ENCODE measurements at places on chromosomes 5 and 9.

GRCh38 chr5:75363726-75364495 is 26.9 kb downstream of the HMGCR start:
- no peak for DNase-seq

DNA sequence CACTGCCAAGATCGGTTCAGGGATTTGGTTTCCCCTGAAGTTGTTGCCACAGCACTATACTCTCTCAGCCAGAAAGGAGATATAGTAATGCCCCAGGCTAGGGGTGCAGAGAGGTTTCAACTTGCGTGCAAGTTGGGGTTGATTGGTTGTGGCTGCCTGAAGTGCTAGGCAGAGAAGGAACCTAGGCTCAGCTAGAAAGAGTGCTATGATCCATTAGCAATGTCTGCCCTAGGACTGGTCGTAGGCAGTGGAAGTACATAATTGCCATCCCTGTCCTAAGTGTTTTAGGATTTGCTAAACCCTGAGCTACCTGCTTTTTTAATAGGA is 136.6 kb upstream of the SMIM23 start:
- DNase-seq: no peak

DNA sequence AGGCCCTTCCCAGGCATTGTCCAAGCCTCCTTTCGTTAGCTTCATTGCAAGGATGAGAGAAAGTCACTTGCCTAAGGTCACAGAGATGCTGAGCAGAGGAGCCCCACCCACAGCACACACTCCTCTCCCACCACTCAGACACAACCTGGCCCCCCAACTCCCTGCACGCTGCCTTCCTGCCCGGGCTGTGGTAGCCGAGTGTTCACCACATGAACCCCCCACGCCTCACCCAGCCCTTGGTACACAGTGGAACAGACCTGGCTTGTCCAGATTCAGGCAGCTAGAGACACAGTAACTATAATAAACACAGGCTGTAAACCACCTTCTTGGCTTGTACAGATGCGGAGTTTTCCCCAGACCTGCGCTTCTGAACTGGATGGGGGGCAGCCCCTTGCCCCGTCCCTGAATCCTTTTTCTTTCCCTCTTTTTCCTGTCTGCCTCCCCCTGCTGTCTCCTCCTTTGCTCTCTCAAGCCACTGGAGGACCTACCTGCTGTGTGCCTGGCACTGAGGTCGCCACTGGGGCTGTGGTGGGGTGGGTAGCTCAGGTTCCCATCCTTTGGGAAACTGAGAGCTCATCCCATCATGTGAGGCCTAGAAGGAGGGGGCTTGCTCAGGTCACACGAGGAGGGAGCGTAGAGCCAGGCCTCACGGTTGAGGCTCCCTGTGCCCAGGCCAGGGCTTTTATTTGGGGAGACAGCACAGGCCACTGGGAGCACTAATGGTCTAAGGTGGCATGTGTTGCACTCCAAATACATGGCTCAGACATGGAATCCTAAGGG is 55.7 kb upstream of the SYNPO start:
- no peak for DNase-seq

DNA sequence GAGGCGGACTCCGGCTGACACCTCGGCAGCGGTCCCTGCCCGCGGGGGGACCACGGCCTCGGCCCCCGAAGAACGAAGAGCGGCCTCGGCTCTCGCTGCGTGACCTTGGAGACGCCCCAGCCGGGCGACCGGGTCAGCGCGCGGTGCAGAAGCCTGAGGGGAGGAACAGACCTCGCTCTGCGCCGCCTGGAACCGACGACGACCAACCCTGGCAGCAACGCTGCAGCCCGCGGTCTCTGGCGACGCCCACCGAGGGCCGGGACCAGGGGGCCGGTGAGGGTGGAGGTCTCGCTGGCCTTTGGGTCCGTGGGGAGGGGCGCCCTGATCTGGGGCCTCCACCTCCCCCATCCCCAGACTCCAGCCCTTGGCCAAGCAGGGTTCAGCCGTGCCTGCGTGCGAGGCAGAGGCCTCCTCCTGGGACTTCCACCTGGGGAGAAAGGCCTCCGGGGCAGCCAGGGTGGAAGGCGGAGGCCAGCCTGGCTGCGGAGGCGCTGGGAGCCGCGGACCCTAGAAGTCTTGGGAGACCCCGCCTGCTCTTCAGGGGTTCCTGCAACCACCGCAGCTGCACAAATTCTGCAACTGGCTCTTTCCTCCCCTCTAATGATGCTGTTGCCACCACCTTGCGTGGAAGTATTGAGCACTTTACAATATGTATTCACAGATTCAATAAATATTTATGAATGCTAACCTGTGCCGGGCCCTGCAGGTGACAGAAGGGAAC is 44.3 kb upstream of the SLC12A7 start:
- DNase-seq: no peak

- DNase-seq: no peak
Observed at GRCh38 chr5:14068136-14068535, 75.0 kb upstream of the TRIO start.

- no peak for DNase-seq
Observed at GRCh38 chr9:91915524-91916263, 34.3 kb downstream of the ROR2 start.

- no peak for DNase-seq
Observed at GRCh38 chr9:4197548-4197947, 102.3 kb downstream of the GLIS3 start.

DNA sequence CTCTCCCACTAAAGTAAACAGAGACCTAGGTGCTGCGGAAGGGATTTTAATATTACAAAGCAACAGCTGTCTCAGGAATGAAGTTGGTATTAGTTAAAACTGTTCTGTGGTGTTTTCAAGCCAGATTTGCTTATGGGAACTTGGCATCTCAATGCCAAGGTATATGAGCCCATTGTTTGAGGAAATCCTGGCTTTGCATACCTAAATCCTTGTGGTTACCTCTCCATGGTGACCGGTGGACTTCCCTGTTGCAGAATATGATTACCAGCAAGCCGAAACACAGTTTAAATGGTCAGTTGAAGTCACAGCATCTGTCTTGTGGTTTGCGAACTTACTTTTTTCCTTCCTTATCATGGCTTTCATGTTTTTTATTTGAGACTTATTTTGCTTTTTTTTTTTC is 62.3 kb upstream of the TXNDC8 start:
- DNase-seq: no peak

DNA sequence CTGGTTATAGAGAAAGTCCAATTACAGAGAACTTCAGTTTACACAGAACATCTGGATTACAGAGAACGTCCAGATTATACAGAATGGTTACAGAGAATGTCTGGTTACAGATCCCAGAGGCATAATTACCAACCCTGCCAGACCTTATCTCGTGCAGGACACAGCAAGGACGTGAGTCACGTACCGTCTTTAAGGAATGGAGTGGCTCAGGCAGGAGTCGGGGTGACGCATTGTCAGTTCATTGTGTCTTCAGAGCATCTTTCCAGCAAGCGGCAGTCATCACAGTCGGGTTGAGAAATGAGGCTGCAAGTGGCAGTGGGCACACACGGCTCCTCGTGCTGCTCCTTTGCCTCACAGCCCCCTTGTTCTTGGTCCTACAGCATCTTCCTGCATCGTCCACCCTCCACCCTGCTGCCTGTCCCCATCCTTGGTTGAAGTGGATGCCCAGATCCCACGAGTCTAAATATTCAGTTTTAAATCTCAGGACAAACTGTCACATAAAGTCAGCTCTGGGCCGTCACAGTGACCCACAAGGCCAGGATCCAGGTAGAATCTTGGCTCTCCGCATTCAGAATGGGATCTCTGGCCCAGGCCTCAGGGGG is 30.0 kb upstream of the SLC6A19 start:
- DNase-seq: no peak

DNA sequence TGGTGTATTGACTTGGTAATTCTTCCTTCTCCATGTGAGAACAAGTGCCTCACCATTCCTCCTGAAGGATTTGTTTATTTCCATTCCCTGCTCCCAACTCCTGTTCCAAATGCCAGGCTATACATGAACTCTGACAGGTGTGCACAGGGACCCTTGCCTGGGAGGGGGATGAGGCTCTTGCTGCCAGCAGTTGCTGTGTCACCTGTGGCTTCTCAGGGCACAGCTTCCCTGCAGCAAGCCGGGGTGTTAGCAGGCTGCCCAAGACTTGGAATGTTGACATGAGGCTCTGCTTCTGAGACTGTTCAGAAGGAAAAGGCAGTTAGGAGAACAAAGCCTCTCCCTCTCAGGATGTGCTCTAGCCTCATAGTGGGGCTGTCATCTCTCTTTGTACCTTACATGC is 131.3 kb downstream of the DOCK2 start:
- DNase-seq: no peak

GRCh38 chr5:57276353-57276752 is 102.5 kb downstream of the GPBP1 start:
- no peak for DNase-seq

DNA sequence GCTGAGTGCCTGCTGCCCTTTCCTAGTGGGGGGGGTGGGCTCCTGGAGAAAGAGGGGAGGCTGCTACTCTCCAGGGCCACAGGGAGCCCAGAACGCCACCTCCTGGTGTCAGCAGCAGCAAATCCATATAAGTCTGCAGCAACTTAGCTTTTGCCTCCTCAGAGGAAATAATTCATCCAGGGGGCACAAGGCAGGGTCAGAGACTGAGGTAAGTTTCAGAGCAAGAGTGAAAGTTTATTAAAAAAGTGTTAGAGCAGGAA is 4.0 kb upstream of the CLPTM1L start:
- no peak for DNase-seq

DNA sequence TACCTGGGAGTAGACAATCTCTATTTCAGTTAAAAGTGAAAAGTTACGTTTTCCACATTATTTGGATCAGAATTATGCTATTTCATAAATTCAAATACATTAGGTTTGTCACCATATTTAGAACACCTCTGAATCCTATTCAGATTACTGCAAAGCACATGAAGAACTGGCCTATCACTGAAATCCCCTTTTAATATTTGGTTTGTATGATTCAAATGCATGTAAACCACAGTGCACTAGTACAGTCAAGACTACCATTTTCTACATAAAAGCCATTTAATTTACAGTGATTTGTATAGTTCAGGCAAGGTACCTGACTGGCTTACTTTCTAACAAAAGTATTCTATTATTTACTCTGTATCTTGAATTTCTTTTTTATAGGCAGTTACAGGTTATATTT is 212.5 kb downstream of the MEF2C start:
- no peak for DNase-seq

GRCh38 chr5:169099801-169100734 is 200.9 kb downstream of the SLIT3 start:
- no peak for DNase-seq

DNA sequence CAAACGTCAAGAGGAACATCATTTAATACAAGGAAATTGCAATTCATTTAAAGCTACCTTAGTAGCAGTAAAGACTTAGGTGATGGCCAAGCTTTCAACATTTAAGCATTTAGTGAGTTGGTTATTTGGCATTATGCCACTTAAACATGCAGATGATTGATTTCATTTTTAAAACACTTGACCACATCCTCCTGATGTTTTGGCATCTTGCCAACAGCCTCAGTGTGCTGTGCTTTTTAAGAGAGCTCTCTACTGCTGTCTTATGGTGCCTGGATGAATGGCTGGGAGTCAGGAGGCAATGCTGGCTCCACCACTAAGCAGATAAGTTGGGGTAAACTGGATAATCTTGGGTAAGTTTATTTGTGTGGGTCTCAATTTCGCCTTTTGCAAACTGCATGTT is 364.5 kb downstream of the MAN2A1 start:
- DNase-seq: peak; percentile 60

- DNase-seq: no peak
Observed at GRCh38 chr9:68836788-68837187, 131.7 kb downstream of the PIP5K1B start.

DNA sequence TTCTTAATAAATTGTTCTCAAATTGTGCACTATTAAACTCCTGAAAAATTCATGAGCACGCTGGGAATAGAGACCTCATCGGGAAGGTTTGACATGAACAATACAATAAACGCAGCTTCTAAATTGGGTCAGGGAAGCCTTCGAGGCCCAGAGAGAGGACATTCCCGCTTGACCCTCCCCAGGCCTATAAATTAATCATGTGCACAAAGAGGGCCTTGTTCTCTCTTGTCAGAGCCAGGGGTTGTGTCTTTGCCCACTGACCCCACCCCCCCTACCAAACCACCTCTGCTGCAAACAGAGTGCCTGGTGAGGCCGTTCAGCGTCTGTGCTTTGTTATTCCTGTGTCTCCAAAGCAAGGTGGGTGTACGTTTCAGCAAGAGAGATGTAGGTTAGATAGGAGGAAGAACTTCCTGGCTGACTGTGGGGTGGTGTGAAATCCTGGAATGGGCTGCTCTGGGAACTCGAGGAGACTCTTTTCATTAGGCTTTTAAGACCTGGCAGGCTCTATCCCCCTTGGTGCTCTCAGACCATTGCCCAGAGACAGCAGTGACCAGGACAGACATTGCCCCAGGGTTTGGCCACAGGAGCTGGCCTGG is 18.2 kb upstream of the DAB2IP start:
- no peak for DNase-seq

All from stimulated activated CD4-positive, alpha-beta T cell treated with anti-CD3 and anti-CD28 coated beads, Interleukin-15, amount 100 ng/mL, for 48 hours (primary cell).